ENCODE measurements at places on chromosomes 4 and X. TPM values are rescaled to one million over a fixed set of nuclear protein-coding genes. Genes with fewer than 3 reads are reported as not detected.

GRCh38 chrX:111830571-111830970, 45.4 kb upstream of the TRPC5OS start:
- peaks cover 8% of the 10 kb centered on the region for H3K27me3 ChIP-seq
- H3K4me3 ChIP-seq: no peak overlapping the region
- no peak for DNase-seq
- H3K27ac ChIP-seq: no peak overlapping the region
- no peaks in the 10 kb centered on the region for H3K36me3 ChIP-seq

- H3K4me1 ChIP-seq: peaks cover 9% of the 10 kb centered on the region
- DNase-seq: no peak
- no peak overlapping the region for H3K4me3 ChIP-seq
- H3K27ac ChIP-seq: no peak overlapping the region
These were observed 4.8 kb upstream of the KIAA0232 start for GRCh38 chr4:6777636-6778281.

DNA sequence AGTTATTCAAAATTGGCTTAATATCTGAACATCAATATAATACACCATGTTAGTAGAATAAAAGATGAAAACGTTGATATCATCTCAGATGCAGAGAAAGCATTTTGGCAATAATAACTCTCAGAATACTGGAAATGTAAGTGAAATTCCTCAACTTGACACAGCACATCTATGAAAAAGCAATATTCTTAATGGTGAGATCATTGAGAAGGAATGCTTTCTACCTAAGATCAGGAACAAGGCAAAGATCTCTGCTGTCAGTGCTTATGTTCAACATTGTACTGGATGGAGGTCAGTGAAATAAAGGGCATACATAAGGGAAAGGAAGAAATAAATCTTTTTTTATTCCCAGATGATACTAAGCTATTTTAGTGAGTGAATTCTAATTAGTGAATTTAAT, 40.6 kb downstream of the MRPL1 start:
- no peak overlapping the region for H3K27ac ChIP-seq
- no peaks in the 10 kb centered on the region for H3K27me3 ChIP-seq
- H3K4me3 ChIP-seq: no peak overlapping the region
- H3K4me1 ChIP-seq: no peaks in the 10 kb centered on the region
- peaks cover 10% of the 10 kb centered on the region for H3K36me3 ChIP-seq

- no peaks in the 10 kb centered on the region for H3K4me1 ChIP-seq
- H3K27me3 ChIP-seq: no peaks in the 10 kb centered on the region
- no peak overlapping the region for H3K4me3 ChIP-seq
These were observed 263.8 kb upstream of the RPS6KA3 start for GRCh38 chrX:20530406-20530921.

DNA sequence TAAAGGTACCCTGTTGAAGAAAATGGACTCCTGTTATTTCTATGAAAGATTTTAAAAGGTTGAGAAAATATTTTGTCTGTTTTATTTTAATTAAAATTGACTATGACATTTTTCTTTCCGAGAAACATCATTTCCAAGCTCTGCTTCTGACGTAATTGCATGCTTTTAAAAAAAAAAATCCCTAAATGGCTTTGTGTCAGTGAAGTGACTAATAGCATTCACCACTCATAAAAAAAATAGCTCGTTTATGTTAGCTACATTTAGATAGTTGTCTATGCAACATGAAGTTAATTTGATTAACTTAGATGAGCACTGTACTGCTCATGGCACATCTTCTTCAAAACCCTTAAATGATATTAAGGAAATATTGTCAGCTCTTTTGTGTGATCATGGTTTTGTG, 105.1 kb upstream of the KLHL13 start:
- H3K4me1 ChIP-seq: no peaks in the 10 kb centered on the region
- H3K27me3 ChIP-seq: no peaks in the 10 kb centered on the region
- H3K27ac ChIP-seq: no peak overlapping the region
- no peak overlapping the region for H3K4me3 ChIP-seq

GRCh38 chr4:122652379-122652778, 31.5 kb upstream of the IL21 start:
- H3K27ac ChIP-seq: no peak overlapping the region
- H3K4me1 ChIP-seq: no peaks in the 10 kb centered on the region
- peak; percentile 62 for DNase-seq
- H3K4me3 ChIP-seq: no peak overlapping the region
- no peaks in the 10 kb centered on the region for H3K27me3 ChIP-seq

- no peak overlapping the region for H3K4me3 ChIP-seq
- H3K27ac ChIP-seq: no peak overlapping the region
- no peaks in the 10 kb centered on the region for H3K27me3 ChIP-seq
- H3K4me1 ChIP-seq: no peaks in the 10 kb centered on the region
- no peaks in the 10 kb centered on the region for H3K36me3 ChIP-seq
These were observed 13.0 kb upstream of the SPARCL1 start for GRCh38 chr4:87541956-87542709.

- no peak overlapping the region for H3K4me3 ChIP-seq
- DNase-seq: no peak
- H3K27me3 ChIP-seq: no peaks in the 10 kb centered on the region
These were observed 44.4 kb downstream of the RBM47 start for GRCh38 chr4:40585201-40585799.

- H3K27ac ChIP-seq: peak within 1 kb of the TSS; percentile 99
- H3K27me3 ChIP-seq: no peaks in the 10 kb centered on the region
- H3K4me3 ChIP-seq: peak within 1 kb of the TSS; percentile 91
- DNase-seq: peak; percentile 90
These were observed at the start of gene GRIPAP1 for GRCh38 chrX:49002091-49002935. Gene GRIPAP1, minus strand, starts transcription at chrX:49002264. Its CDS starts 35 bp downstream, at chrX:49002229.

GRCh38 chrX:44828008-44828605, 15.7 kb upstream of the DUSP21 start:
- H3K27me3 ChIP-seq: no peaks in the 10 kb centered on the region
- no peaks in the 10 kb centered on the region for H3K36me3 ChIP-seq
- no peak for DNase-seq
- no peaks in the 10 kb centered on the region for H3K4me1 ChIP-seq
- no peak overlapping the region for H3K27ac ChIP-seq

GRCh38 chr4:148694702-148695101, 252.5 kb upstream of the NR3C2 start:
- H3K4me3 ChIP-seq: no peak overlapping the region
- H3K36me3 ChIP-seq: no peaks in the 10 kb centered on the region
- H3K4me1 ChIP-seq: no peaks in the 10 kb centered on the region
- no peak for DNase-seq
- H3K27me3 ChIP-seq: no peaks in the 10 kb centered on the region
- H3K27ac ChIP-seq: no peak overlapping the region

DNA sequence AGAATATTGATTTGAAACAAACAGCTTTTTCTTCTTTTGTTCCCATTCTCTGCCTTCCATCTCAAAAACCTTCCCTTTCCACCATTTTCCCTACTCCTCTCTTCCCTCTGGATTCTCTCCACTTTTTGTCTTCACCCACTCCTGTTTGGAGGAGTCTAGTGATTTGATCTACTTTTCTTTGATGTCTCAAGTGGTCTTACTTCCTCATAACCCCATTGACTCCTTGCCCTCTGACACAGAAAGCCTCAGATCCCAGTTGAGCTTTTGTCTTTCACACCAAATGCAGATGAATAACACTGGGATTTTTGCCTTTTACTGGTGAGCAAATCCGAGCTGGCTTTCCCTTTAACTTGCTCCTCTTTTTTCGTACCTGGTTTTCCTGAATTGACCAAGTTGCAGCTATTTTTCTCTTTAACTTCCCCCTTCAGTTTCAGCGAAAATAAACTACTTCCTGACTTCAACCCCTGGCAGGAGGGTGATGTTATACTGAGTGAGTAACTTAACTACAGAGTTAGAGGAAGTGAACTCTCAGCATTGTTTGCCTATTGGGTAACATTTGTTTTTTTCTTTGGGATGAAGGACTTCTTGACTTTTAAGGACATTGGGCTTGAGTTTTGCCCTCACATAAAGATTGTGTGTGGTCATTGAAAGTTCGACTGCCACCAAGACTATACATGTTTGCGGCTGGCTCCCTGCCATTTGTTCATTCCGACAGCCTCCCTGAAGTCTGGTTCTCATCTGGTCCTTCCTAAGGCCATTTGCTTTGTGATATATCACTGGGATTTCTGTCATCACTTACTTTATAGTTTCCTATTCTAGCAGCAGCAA, 392.8 kb upstream of the NR3C2 start:
- H3K27me3 ChIP-seq: no peaks in the 10 kb centered on the region
- no peak for DNase-seq
- H3K27ac ChIP-seq: no peak overlapping the region
- H3K4me3 ChIP-seq: no peak overlapping the region

DNA sequence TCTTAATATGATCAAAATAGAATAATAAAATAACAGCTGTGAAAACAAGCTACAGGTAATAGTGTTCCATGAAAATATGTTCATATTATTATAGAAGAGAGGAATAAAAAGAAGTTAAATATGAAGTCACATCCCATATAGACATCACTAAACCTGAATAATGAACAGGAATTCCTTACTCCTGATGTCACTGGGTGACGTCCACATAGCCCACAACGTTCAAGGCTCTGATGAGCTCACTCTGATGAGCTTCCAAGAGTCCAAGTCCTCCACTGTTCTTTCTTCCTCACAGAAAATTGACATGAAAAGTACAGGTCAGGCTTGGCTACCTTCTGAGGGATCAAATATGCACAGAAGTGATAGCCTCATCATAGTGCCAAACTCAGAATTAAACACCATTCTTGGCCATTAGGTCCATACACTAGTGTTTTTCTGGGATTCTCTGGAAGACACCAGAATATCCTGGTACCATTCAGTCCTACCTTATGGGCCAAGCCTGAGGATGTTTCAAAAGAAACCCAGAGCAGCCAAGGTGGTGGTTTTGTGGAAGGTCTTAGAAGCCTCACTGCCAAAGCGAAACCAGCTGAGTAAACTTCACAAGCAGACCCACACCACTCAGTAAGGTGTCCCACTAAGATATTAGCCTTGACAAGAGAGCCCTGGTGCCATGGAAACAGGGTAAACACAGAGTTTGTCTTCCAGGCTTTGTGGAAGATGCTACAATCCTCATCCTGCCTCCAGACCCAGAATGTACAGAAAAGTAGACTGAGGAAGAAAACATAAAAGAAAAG, 138.4 kb upstream of the HHIP start:
- no peaks in the 10 kb centered on the region for H3K36me3 ChIP-seq
- H3K27ac ChIP-seq: no peak overlapping the region
- no peak for DNase-seq
- no peak overlapping the region for H3K4me3 ChIP-seq

DNA sequence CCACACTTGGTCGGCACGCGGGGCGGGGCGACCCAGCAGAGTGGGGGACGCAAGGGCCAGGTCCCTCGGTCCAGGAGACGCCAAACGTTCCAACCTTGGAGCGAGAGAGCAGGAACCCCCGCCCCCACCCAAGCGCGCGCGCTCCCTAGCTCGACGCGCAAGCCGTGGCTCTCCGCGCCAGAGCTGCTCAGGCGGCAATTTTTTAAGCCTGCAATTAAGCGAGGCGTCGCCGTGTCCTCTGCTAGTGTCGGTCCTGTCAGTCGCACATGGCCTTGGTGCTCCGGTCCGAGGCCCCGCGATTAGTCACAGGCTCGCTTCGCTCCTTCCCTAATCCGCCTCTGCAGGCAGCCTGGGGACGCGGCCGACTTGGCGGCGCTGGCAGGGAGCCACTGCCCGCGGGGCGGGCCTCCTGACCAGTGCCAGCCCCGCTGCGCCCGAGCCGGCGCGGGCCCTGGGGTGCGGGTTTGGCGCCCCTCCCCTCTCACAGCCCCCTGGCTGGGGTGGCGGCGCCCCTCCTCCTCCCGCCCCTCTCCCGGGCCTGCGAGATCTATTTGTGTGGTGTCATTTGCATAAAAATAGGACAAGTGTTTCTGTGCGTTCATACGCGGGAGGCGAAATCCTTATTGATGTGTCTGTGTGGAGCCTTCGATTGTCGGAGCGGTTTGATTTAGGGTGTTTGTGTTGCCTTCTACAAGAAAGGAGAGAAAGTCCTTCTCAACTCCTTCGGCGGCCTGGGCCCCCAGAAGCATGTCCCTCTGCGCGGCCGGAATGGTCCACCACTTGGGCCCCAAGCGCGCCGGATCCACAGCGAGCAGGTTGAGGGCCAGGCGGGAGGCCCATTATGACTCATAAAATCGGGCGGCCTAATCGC, 9.8 kb upstream of the BCOR start:
- H3K36me3 ChIP-seq: no peaks in the 10 kb centered on the region
- no peaks in the 10 kb centered on the region for H3K4me1 ChIP-seq
- H3K4me3 ChIP-seq: peak overlapping the region; percentile 77
- H3K27ac ChIP-seq: peak overlapping the region; percentile 72
- no peaks in the 10 kb centered on the region for H3K27me3 ChIP-seq

DNA sequence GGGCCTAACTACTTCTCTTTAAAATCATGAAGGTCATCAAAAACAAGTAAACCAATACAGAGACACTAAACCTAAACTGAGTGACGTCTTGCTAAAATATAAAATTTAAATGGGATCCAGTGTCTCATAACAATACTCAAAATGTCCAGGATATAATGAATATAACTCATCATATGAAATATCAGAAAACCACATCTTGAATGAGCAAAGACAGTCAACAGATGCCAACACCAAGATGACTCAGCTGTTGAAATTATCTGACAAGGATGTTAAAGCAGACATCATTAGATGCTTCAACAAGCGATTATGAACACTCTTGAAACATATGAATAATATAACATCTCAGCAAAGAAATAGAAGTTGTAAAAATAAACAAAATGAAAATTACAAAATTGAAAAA, 8.3 kb downstream of the NAP1L2 start:
- no peak overlapping the region for H3K4me3 ChIP-seq
- no peaks in the 10 kb centered on the region for H3K36me3 ChIP-seq
- H3K4me1 ChIP-seq: no peaks in the 10 kb centered on the region
- DNase-seq: no peak
- H3K27ac ChIP-seq: no peak overlapping the region

DNA sequence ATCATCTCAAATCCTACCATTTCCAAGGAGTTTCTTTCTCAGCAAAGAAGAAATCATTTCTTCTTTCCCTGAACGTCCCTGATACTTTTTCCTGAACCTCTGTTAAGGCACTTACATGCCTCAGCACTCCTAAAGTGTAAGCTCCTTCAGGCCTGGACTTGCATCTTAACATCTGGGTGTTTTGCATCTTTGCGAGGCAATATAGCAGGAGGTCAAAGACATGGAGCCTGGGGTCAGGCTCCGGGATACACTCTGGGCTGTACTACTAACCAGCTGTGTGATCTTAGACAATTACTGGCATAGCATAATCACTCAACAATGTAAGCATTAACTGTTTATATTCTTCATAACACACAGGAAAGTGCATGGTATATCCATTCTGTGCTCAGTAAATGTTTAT, 275.5 kb upstream of the BOD1L1 start:
- H3K27me3 ChIP-seq: peaks cover 34% of the 10 kb centered on the region
- H3K36me3 ChIP-seq: no peaks in the 10 kb centered on the region
- no peaks in the 10 kb centered on the region for H3K4me1 ChIP-seq

- H3K4me1 ChIP-seq: no peaks in the 10 kb centered on the region
- no peak overlapping the region for H3K27ac ChIP-seq
- DNase-seq: no peak
These were observed 230.1 kb downstream of the SHROOM3 start for GRCh38 chr4:76665153-76665552.

Gene F11
- total RNA-seq: not detected

Gene UCP1
- total RNA-seq: 0.24 TPM

Gene VMA21
- 44.5 TPM for total RNA-seq

Gene CTAG1B
- total RNA-seq: not detected

Gene RNF150
- 10.8 TPM for total RNA-seq

Gene ZNF185
- total RNA-seq: 20.7 TPM

Gene ATXN3L
- not detected for total RNA-seq

Gene SPATA4
- 0.45 TPM for total RNA-seq

Gene LPAR4
- 2.9 TPM for total RNA-seq

Gene RAB33B
- 9.0 TPM for total RNA-seq

Gene VCX2
- total RNA-seq: not detected

Gene TRIM61
- 4.0 TPM for total RNA-seq

Gene TCEAL6
- not detected for total RNA-seq

Gene DKK2
- not detected for total RNA-seq

Gene GABRQ
- 1.7 TPM for total RNA-seq

Gene SERPINA7
- total RNA-seq: not detected

Gene CENPVL2
- total RNA-seq: 0.64 TPM

All from endodermal cell (in vitro differentiated cells).